Neural crest cell (in vitro differentiated cells): ENCODE measurements at places on chromosomes 1 and 21. TPM values are rescaled to one million over a fixed set of nuclear protein-coding genes. Genes with fewer than 3 reads are reported as not detected.
A peak's percentile ranks its signal among the peaks of the same experiment; 100 is the strongest.

DNA sequence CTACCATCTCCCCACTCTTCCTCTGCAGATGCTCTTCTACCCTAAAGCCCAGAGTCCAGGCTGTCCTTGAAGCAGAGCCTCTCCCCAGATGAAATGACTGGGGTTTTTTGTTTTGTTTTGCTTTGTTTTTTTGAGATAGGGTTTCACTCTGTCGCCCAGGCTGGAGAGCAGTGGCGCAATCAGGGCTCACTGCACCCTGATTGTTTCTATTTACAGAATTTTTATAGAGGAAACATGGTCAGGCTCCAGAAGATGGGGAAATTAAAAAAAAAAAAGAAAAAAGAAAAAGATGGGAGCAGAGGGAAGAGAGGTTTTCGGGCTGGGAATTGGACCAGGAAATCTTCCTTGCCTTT lies 43.7 kb upstream of the ZNF281 start:
- no peak overlapping the region for H3K27ac ChIP-seq
- H3K36me3 ChIP-seq, result no peaks in the 10 kb centered on the region
- no peaks in the 10 kb centered on the region for H3K27me3 ChIP-seq
- DNase-seq, result no peak
- H3K4me3 ChIP-seq, result no peak overlapping the region

GRCh38 chr1:17239420-17239819 lies 9.5 kb upstream of the PADI3 start:
- no peak overlapping the region for H3K4me3 ChIP-seq
- no peak overlapping the region for H3K27ac ChIP-seq
- H3K36me3 ChIP-seq, result no peaks in the 10 kb centered on the region
- peaks cover 6% of the 10 kb centered on the region for H3K27me3 ChIP-seq
- peak; percentile 67 for DNase-seq

C1QB gene
- total RNA-seq, result not detected in 2 replicates

DNA sequence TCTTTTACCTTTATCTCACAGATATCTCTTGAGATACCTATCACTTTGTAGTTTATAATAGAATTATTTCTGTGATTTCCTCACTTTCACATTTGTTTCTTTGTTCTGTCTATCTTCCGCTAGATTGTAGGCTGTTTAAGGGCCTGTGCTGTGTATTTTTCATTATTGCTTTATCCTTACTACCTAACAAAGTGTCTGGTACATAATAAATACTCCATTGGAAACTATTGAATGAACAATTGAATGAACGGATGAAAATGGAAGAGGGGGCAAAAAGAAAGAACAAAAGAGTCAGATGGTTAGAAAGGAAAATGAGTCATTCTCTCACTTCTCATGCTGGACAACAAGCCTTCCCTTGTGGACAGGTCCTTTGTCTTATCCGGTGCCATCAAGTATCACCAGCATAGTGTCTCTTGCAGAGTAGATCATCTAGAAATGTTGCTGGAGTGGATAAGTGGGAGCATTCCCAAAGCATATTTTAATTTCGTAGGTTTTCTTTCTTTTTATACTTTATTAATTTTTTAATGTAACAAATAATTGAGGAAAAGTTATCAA lies 159.8 kb downstream of the NEK7 start:
- no peaks in the 10 kb centered on the region for H3K27me3 ChIP-seq
- DNase-seq, result no peak
- peaks cover 27% of the 10 kb centered on the region for H3K4me1 ChIP-seq

- H3K27ac ChIP-seq, result no peak overlapping the region
- peaks cover 8% of the 10 kb centered on the region for H3K4me1 ChIP-seq
- no peak overlapping the region for H3K4me3 ChIP-seq
- no peaks in the 10 kb centered on the region for H3K27me3 ChIP-seq
- no peaks in the 10 kb centered on the region for H3K36me3 ChIP-seq
These were observed 117.6 kb downstream of the CENPF start for GRCh38 chr1:214720561-214720960.

RGS8 gene
- 1.8 and 2.4 TPM in 2 replicates for total RNA-seq

DNA sequence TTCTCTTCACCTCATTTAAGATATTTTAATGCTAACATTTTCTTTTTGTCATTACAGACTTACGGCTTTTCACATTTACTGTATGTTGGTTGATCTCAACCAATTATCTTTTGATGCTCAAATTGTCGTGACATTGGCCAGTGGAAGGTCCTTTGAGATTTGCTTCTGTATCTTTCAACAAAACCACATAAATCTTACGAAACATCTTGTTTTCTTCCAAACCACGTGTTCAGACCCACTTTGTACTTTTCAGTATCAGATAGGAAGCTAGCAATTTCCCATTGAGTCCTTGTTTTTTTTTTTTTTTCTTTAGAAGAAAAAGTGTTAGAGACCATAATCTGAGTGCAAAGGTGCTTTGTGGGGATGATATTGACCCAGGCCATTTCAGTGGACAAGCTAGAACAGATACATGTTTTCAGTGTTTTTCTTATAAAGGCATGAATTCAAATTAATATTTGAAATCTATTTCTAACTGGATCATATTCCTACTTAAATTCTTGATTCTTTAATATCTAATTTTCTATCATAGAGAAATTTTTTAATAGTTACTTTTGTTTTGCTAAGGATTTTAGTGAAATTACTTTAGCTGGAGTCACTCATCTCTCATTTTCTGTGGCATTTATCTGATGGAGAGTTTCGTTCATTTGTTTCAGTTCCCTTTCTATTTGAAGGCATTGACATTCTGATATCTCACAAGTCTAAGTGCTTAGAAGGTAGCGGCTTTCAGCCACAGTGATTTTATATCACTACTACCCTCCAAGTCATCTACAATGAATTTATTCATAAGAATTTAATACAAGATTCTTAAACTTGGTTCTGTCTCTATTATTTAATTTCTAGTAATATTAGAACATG lies 26.7 kb downstream of the ATG4C start:
- H3K27me3 ChIP-seq, result no peaks in the 10 kb centered on the region
- H3K36me3 ChIP-seq, result peaks cover 49% of the 10 kb centered on the region
- DNase-seq, result no peak

DYNLT5 gene
- total RNA-seq, result 1.6 and 2.0 TPM in 2 replicates

GRCh38 chr1:248847181-248847955 lies 9.3 kb downstream of the ZNF672 start:
- peaks cover 5% of the 10 kb centered on the region for H3K36me3 ChIP-seq
- no peak for DNase-seq
- H3K4me1 ChIP-seq, result no peaks in the 10 kb centered on the region
- H3K27ac ChIP-seq, result no peak overlapping the region
- no peak overlapping the region for H3K4me3 ChIP-seq

ADGRB2 gene
- total RNA-seq, result 17.8 and 18.8 TPM in 2 replicates

TBX19 gene
- total RNA-seq, result 0.68 and 0.93 TPM in 2 replicates

DNA sequence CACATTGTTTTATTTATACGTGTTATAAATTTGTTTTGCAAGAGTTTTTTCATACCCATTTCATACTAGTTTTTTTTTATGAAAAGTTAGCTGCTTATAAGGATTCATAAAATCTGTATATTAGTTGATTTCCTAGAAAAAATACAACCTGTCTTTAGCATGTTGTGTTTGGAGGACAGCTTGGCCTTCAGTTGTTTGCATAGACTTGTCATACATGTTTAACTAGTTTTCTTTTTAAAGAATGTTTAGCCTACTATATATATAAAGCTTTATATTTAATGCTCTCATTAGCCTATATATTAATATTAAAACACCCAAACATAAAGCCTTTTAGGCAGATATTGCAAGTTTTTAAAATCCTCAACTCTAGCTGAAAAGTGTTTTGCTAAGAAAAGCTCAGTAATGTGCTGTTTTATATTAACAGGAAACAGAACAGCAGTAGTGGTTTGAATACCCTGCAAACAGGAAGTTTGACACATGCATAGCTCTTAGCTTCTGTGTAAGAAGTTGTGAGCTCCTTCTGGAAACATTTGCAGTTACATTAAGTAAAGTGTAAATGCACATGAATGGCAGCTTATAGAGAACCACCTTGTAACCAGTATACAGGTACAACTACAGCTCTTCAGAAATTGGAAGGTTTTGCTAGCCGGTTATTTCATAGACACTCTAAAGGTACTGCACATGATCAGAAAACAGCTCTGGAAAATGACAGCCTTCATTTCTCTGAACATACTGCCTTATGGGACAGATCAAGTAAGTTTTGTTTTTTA lies at the start of gene PRKACB:
Gene PRKACB, plus strand, starts transcription at position 476 of the 770 bp plus-strand sequence. Its CDS starts 91 bp downstream, at position 567.
- H3K27ac ChIP-seq, result no peak within 1 kb of the TSS
- H3K4me1 ChIP-seq, result peaks cover 9% of the 10 kb centered on the region
- peaks cover 3% of the 10 kb centered on the region for H3K36me3 ChIP-seq
- no peak within 1 kb of the TSS for H3K4me3 ChIP-seq

- no peaks in the 10 kb centered on the region for H3K27me3 ChIP-seq
- H3K4me1 ChIP-seq, result peaks cover 62% of the 10 kb centered on the region
- H3K27ac ChIP-seq, result no peak overlapping the region
- peak overlapping the region; percentile 28 for H3K4me3 ChIP-seq
- DNase-seq, result no peak
These were observed 3.9 kb downstream of the EGLN1 start for GRCh38 chr1:231418101-231418740.

DNA sequence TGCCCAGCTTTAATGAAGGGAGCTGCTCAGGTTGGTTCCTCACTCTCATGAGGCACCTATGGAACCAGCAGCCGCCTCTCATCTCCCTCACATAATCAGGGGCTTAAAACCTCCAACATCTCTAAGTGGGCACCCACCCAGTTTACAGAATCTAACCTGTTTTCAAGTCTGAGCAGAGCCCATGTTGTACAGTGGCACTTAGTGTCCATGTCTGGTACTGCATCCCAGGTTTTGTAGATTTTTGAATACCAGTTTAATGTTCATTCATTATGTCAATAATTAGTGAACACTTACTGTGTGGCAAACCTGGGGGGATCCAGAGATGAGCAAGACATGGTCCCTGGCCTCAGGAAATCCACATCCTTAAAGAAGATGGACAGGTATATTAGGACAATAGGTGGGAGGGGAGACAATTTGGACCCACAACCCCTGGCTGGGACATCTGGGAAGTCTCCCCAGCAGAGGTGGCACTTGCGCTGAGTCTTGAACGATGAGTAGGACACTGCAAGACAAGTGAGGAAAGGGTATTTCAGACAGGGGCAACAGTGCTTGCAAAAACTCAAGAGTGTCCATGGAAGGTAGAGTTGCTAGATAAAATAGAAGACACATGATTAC lies 83.3 kb downstream of the LACTBL1 start:
- no peak for DNase-seq
- H3K36me3 ChIP-seq, result peaks cover 13% of the 10 kb centered on the region
- H3K27me3 ChIP-seq, result no peaks in the 10 kb centered on the region
- H3K4me1 ChIP-seq, result peaks cover 6% of the 10 kb centered on the region

GNG4 gene
- 35.2 and 38.2 TPM in 2 replicates for total RNA-seq

SPATA1 gene
- total RNA-seq, result 1.5 and 2.3 TPM in 2 replicates

GRCh38 chr1:116353155-116353554 lies 19.9 kb upstream of the ATP1A1 start:
- no peaks in the 10 kb centered on the region for H3K36me3 ChIP-seq
- no peak for DNase-seq
- no peak overlapping the region for H3K4me3 ChIP-seq
- no peaks in the 10 kb centered on the region for H3K27me3 ChIP-seq
- H3K27ac ChIP-seq, result no peak overlapping the region

- H3K36me3 ChIP-seq, result no peaks in the 10 kb centered on the region
- H3K4me1 ChIP-seq, result peaks cover 9% of the 10 kb centered on the region
- no peak for DNase-seq
These were observed 31.0 kb downstream of the FBXO42 start for GRCh38 chr1:16321176-16321867.

GRCh38 chr1:67860776-67861175 lies 27.5 kb upstream of the GNG12 start:
- DNase-seq, result no peak
- peaks cover 18% of the 10 kb centered on the region for H3K4me1 ChIP-seq
- H3K27me3 ChIP-seq, result no peaks in the 10 kb centered on the region
- no peaks in the 10 kb centered on the region for H3K36me3 ChIP-seq
- H3K27ac ChIP-seq, result no peak overlapping the region
- no peak overlapping the region for H3K4me3 ChIP-seq

DNA sequence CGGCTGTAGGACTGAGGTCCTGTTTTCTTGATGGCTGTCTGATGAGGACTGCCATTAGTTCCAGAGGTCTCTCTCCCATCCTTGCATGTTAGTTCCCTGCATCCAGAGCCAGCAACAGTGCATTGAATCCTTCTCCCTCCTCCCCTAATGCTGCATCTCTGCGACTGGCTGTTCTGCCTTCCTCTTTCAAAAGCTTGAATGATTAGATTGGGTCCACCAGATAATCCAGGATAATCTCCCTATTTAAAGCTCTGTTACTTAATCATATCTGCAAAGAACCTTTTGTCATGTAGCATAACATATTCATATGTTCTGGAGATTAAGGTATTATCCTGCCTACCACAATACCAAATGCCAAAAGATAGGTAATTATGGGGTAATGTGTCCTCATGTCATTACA lies 377.5 kb downstream of the GPATCH2 start:
- no peaks in the 10 kb centered on the region for H3K36me3 ChIP-seq
- no peaks in the 10 kb centered on the region for H3K27me3 ChIP-seq
- no peaks in the 10 kb centered on the region for H3K4me1 ChIP-seq
- no peak overlapping the region for H3K27ac ChIP-seq
- DNase-seq, result no peak

DNA sequence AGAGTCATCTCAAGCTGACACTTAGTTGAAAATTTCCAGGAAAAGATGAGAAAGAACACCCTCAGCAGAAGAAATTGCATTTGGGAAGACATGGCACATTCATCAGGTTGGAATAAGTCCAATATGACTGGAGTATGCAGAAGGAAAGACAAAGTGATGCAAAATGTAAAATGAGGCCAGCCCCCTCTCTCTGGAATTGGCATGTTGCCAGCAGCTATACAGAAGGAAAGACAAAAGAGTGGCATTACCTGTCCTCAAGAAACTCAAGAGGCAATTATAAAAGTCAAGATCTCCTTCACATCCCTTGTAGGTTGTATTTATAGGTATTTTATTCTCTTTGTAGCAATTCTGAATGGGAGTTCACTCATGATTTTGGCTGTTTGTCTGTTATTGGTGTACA lies 426.3 kb downstream of the AGBL4 start:
- H3K27me3 ChIP-seq, result no peaks in the 10 kb centered on the region
- H3K27ac ChIP-seq, result no peak overlapping the region
- no peak for DNase-seq
- H3K36me3 ChIP-seq, result peaks cover 5% of the 10 kb centered on the region
- no peaks in the 10 kb centered on the region for H3K4me1 ChIP-seq
- no peak overlapping the region for H3K4me3 ChIP-seq

WDR64 gene
- total RNA-seq, result 0.32 TPM in 1 of 2 replicates, not detected in the other

RNU1-3 gene
- total RNA-seq, result 2,478 and 3,042 TPM in 2 replicates

DNA sequence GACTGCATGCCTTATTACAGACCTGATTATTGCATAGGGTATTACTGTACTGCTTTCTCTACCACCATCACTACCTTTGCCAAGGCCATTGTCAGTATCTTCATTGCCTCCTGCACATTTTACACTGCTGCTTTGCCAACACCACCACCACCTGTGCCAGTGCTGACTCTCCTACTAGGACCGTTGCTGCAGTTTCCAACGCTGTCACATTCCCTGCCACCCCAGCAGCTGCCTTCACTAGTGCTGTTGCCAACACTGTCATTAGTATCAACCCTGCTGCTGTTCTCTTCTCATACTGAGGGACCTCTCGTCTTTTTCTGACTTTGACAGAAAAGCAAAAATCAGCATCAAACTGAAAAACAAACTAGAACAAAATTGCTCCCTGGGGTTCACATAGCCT lies 394.9 kb upstream of the B3GALT2 start:
- no peak overlapping the region for H3K27ac ChIP-seq
- H3K36me3 ChIP-seq, result no peaks in the 10 kb centered on the region
- no peak overlapping the region for H3K4me3 ChIP-seq
- DNase-seq, result no peak
- H3K4me1 ChIP-seq, result no peaks in the 10 kb centered on the region

- H3K27me3 ChIP-seq, result no peaks in the 10 kb centered on the region
- H3K36me3 ChIP-seq, result peaks cover 40% of the 10 kb centered on the region
- H3K4me1 ChIP-seq, result no peaks in the 10 kb centered on the region
- no peak for DNase-seq
These were observed 43.4 kb upstream of the GPR88 start for GRCh38 chr1:100494393-100495084.

- no peak for DNase-seq
- no peaks in the 10 kb centered on the region for H3K27me3 ChIP-seq
- peak overlapping the region; percentile 98 for H3K4me3 ChIP-seq
- H3K36me3 ChIP-seq, result peaks cover 2% of the 10 kb centered on the region
These were observed 463 bp upstream of the PRRC2C start for GRCh38 chr1:171484760-171485374.
